ENCODE measurements at places on chromosomes 12 and 14.

GRCh38 chr12:91441993-91442952 lies 259.7 kb upstream of the DCN start:
- no peak for ATAC-seq

DNA sequence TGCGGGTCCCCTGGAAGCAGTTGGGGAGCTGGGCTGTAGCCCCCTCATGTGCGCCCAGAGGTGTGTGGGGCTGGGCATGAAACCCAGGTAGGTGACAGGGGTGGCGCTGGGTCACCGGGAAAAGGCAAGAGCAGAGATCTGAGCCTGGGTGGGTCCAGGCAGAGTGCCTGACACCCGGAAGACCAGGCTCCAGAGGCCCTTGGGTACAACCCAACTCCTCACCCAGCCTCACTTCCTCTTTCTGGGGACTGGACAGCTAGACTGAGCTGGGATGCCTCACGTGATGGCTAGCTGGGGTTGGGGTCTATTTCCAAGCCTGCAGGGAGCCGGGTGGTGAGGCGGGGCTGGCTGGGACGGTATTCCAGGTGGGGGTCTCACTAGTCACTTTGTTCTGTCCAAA lies 16.3 kb upstream of the CYP46A1 start:
- ATAC-seq = no peak

DNA sequence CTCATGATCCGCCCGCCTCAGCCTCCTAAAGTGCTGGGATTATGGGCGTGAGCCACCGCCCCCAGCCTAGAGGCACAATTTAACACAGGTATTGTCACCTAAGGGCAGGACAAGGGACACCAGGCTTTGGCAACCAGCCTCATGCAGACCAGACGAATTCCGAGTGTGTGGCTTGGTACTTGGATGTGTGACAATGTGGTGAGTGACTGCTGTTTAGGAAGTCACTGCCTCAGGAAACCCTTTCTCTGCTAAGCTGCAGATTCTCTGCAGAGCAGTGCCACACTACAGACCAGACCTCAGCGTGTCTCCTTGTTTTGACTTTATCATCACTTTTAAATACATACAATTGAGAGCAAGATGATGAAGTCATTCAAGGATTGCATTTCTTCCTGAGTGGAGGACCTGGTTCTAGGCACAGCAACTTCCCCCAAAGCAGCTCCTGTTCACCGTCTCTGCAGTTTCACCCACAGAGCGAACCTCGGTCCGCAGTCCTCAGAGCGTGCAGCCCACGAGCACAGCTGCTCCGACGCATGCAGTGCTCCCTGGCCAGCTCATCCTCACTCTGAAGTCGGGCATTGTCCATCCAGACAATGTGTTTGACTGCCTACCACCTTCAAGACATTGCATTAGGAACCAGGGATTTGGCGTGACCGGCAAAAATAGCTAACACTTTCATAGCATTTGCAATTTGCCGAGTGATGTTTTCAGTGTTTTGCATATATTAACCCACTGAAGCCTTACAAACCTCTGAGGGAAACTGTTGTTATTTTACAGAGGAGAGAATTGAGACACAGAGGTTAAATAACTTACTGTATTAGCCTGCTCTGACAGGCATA lies 235.2 kb downstream of the CHST11 start:
- no peak for ATAC-seq

DNA sequence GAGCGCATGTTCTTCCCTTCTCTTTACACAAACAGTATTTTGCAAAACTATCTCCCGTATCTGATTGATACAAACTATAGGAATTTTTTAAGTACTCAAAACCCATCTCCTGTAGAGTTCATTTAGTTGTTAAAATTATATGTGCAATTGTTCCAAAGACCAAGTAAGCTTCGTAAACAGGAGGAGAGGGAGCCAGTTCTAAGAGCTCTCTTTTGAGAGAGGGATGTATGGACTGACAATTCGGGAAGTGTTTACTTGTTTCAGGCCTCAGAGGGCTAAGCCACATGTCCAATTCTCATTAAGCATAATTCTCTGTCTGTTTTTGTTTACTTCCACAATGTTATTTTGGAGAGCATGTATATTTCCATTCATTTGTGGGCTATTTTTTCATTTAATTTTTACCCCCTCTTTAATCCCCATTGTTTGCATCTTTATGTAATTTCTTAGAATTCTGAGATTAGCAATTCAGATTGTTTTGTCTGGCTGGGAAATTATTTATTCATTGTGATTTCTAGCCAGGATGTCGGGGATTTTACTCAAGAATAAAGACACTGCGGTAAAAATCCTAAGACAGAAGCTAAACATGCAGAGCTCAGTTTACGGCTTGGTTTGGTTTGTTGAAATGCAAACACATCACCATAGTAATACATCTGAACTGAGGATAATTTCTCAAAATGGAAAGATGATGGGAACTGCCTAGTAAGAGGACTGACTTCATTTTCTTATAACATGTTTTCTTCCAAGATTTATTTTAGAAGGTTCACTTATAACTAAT lies 126.8 kb downstream of the KCNK10 start:
- ATAC-seq = no peak

GRCh38 chr12:65673732-65674131 lies 150.6 kb upstream of the HMGA2 start:
- no peak for ATAC-seq

Data from activated CD4-positive, CD25-positive, alpha-beta regulatory T cell treated with anti-CD3 and anti-CD28 coated beads, Interleukin-2, amount 50 U/mL, for 24 hours (primary cell).